ENCODE measurements at places on chromosomes 13 and 19.

DNA sequence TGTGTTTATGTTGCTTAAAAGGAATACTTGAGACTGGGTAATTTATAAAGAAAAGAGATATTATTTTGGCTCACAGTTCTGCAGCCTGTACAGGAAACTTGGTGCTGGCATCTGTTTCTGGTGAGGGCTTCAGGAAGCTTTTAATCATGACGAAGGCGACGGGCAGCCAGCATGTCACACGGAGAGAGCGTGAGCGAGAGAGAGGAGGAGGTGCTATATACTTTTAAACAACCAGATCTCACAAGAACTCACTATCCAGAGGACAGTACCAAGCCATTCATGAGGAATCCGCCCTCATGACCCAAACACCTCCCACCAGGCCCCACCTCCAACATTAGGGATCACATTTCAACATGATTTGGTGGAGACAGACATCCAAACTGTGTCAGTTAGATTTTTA lies 163.4 kb upstream of the TSC22D1 start:
- no peak for DNase-seq

DNA sequence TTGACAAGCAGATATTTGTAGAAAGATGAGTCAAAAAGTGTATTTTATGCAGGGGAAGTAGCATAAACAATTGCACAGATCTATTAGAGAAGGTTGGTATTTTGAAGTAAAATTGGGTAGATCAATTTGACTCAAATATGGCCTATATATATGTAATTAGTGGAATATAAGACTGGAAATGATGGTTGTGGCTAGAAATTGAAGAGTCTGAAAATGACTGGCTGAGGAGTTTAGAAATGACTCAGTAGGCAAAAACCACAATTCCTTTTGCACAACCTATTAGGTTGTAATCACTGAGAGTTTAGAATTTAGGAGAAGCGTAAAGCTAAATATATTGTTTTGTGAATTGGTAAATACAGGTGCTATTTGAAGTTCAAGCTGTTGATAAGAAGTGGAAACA lies 622.6 kb upstream of the PCDH20 start:
- DNase-seq = no peak

- DNase-seq = no peak
These were observed 98.7 kb downstream of the COL4A2 start for GRCh38 chr13:110405597-110406450.

GRCh38 chr13:26007261-26008125 lies 44.3 kb downstream of the SHISA2 start:
- DNase-seq = no peak

DNA sequence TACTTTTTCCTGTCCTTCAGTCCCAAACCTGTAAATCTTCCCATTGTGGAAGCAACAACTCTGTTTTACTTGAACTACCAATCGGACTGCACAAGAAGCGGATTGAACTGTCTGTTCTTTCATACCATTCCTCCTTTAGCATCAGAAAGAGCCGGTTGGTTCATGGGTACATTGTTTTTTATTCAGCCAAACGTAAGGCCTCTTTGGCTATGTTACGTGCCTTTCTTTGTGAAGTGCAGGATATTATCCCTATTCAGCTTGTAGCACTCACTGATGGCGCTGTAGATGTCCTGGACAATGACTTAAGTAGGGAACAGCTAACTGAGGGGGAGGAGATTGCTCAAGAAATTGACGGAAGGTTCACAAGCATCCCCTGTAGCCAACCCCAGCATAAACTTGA lies 60.3 kb downstream of the ARHGAP35 start:
- DNase-seq = no peak

GRCh38 chr13:24075137-24075975 lies 85.2 kb upstream of the SPATA13 start:
- no peak for DNase-seq

- DNase-seq = no peak
These were observed 26.7 kb upstream of the CACNG8 start for GRCh38 chr19:53936029-53936428.

DNA sequence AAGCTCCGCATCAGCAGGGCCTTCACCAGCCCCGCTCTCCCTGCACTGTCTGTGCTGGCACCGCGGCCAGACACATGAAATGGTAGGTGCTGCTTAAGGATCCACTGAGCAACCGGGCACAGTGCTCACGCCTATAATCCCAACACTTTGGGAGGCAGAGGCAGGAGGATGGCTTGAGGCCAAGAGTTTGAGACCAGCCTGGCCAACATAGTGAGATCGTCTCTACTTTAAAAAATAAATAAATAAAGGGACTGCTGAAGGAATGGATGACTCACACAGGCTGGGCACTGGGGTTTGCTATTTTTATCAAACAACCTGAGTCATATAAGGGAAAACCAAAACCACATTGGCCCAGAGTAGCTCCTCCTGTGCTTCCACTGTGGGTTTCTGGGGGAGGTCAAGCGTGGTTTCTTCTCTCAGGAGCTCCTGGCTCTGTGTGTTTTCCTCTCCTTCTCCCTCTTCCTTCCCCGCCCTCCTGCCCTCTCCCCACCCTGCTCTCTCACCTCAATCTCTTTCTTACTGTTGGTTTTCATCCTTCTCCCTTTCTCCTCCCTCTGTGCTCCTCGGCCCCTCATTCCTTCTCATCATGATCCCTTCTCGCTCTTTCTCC lies 21.3 kb downstream of the VRK3 start:
- DNase-seq = no peak

DNA sequence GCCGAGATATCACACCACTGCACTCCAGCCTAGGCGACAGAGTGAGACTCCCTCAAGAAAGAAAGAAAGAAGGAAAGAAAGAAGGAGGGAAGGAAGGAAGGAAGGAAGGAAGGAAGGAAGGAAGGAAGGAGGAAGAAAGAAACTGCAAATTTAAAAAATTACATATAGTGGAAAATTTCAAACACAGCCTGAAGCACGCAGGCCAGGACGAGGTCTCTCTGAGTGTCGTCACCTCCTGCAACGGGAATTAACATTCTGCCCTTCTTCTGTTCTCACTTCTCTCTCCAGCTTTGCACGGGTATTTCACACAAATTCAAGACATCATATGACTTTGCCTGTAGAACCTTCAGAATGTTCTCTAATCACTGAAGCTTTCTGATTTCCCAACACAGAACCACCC lies 108.2 kb downstream of the GNG7 start:
- DNase-seq = no peak

DNA sequence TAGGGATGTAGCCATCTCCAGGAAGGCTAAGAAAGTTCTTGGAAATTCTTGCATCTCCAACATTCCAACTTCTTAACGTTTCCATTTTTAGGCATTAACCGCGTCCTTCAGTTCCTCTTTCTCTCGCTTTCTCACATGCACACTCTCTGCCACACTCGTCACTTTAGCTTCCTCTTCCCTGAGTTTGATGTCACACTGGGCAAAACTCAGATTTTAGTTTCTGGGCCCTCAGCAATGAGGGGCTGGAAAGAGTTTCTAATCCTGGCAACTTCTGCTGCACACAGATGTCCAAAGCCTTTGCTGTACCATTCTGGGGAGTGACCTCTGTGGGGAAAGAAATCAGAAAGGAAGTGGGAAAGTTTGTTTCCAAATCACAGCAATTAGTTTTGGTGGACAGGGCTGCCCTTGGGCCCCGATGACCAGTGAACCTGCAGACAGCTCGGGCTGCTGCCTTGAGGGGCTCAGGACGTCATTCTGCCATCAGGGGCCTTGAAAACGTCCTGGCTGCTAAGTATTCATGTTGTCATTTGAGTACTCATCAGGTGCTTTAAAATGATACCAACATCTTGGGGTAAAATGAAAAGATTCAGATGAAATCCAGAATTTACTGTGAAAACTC lies 89.3 kb downstream of the KL start:
- no peak for DNase-seq

DNA sequence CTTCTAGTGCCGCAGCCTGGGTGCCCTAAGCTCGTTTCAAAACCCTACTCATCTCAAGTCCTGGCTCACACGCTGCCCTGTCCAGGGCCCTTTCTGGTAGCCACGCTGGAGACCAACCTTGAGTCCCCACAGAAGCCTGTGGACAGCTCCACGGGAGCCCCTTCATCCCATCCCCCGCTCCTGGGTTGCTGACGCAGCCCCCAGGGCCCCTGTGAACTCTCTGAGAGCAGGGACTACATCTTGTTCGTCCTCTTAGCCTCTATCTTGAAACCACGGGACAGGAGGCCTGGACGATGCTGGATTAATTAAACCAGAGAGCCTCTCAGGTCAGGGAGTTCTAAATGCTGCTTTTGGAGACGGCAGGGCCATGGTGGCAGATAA lies 7.4 kb downstream of the MLLT1 start:
- no peak for DNase-seq

DNA sequence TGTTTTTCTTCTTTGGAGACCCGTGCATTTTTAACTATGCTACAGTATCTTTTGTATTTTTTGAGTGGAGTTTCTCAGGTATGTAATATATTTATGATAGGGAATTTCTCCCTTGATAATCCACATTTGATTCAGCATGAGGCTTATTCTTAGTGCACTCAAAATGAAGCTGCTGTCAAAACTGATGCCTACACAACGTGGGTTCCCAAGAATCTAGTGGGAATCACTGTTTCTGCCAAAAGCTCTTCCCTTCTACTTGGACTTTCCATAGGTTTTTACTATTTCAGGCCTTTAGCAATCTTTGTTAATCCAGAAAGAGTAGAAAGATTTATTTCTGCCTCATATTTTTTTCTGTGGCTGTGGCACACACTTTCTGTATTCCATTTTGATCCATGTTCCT lies 1003.7 kb downstream of the SLITRK5 start:
- DNase-seq = no peak

DNA sequence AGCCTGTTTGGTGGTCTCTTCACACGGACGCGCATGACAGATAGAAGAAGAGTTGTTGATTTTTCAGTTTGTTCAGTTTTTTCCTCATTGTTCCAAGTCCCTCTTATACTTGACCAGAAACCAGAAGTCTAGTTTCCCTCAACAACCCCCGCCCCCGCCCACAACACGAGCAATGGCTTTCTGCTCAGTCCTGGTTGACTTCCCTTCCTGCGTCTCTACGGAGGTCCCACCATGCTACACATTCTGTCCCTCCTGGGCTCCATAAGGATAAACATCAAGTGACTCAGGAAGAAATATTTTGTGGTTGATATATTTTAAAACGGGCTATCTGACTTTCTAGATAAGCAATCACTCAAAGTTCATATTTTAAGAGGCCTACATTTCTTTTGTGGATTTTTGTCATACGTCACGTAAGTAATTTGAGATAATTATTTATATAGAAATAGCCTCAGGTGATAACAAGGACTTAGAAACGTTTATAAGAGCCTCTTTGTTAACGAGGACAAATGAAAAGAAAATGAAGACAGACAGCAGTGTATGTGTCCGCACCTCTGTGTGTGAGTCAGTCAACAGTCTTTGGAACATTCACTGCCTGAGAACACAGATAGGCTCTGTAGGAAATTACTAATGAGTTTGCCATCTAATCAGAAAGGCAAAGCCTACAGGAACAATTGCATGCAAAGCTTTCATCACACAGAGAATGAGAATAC lies 214.4 kb downstream of the RAP2A start:
- no peak for DNase-seq

GRCh38 chr19:15701757-15702533 lies 25.9 kb upstream of the OR10H2 start:
- no peak for DNase-seq

- DNase-seq = peak; percentile 78
These were observed 2.8 kb downstream of the PTGER1 start for GRCh38 chr19:14472202-14472938.

DNA sequence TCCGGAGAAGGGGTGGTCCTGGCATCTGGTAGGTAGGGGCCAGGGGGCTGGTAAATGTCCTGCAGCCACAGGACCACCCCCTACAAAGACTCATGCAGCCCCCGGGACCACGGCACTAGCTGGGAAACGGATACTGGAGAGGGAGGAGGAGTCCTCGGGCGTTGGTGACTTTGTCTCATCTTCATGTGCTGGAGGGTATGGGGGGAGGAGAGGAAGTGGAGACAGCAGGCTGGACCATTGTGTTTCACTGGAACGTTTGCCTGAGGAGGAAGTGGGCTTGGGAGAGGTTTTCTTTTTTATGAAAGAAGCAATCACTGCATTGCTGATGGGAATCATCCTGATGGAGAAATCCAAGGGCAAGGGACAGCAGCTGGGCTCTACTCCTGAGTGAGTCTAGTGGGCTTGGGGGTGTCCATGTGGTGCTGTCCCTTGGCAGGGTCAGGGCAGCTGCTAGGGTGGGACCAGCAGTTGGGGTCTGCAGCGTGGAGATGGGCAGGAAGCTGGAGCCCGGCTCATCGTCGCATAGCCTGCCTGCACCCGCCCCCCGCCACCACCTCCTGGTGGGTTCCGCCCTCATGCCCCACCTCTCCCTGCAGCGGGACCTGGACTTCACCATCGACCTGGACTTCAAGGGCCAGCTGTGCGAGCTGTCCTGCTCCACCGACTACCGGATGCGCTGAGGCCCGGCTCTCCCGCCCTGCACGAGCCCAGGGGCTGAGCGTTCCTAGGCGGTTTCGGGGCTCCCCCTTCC lies 1.7 kb upstream of the ADM5 start:
- no peak for DNase-seq

GRCh38 chr13:34223984-34224383 lies 406.0 kb downstream of the RFC3 start:
- no peak for DNase-seq

DNA sequence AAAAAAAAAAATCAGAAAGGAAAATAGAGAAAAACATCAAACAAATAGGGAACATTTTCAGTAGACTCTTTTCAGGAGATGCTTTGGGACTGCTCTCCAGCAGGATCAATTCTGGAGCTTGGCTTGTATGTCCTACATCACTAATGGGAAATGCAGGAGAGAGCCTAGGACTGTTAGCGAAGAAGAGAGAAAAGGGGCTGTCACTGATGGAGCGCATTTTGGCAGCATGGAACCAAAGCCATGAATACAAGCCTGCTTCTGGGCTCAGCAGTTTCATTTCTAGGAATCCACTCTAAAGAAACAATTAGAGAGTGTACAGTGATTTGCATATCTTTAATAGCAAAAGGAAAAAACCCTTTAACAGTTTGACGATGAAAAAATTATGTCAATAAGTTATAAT lies 203.9 kb downstream of the NUFIP1 start:
- no peak for DNase-seq

- DNase-seq = peak; percentile 50
These were observed 5.0 kb downstream of the FFAR1 start for GRCh38 chr19:35352448-35353304.

- no peak for DNase-seq
These were observed 42.6 kb downstream of the CYP4F22 start for GRCh38 chr19:15550929-15551292.

DNA sequence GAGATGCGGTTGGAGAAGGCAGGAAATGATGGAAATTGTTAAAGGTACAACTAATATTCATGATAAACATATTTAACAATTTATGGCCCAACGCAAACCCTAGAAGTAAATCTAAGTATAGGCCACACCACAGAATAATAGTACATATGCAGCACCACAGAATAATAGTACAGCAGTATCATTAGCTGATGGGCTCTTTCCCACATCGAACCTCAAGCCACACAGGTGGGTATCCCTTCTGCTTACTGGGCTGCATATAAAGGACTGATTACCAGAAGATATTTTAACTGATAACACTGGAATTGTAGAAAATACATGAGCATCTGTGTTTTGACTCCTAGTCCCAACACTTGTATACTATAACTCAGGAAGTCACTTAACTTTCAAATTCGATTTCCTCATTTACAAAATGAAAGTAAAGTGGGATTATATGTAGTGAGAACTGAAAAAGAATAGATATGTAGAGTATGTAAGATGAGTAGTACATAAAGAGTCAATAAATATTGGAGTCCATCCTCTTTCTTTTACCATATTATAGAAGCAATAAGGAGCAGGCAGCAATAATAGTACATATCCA lies 91.5 kb downstream of the TSC22D1 start:
- DNase-seq = no peak

- no peak for DNase-seq
These were observed 43.5 kb downstream of the TRPM4 start for GRCh38 chr19:49201042-49201441.

- no peak for DNase-seq
These were observed 1674.2 kb downstream of the PCDH9 start for GRCh38 chr13:65555962-65556361.
